ENCODE measurements at places on chromosomes 5 and 9.

DNA sequence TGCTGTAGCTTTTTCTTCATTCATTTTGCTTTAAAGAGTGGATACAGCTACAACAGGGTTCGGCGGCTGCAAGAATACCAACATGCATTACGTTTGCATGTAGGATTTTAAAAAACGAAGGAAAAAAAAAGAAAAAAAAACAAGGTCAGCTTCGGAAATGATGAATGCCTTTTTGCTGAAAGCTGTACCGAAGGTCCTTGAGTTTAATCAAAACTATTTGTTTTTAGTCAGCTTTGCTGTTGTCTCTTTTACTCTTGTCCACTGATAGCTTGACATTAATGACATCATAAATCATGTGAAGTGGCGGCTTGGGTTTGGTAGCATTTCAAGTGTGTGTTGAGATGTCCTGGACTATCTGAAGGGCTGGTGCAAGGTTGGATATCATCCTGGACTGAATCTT lies 779.1 kb downstream of the NR2F1-AS1 start:
- DNase-seq = no peak

- no peak for DNase-seq
These were observed 247.5 kb upstream of the RPS23 start for GRCh38 chr5:82525626-82526025.

GRCh38 chr9:21591221-21592062 lies 109.3 kb upstream of the IFNE start:
- no peak for DNase-seq

- DNase-seq = no peak
These were observed 1.5 kb downstream of the PAPPA start for GRCh38 chr9:116154976-116155697.

DNA sequence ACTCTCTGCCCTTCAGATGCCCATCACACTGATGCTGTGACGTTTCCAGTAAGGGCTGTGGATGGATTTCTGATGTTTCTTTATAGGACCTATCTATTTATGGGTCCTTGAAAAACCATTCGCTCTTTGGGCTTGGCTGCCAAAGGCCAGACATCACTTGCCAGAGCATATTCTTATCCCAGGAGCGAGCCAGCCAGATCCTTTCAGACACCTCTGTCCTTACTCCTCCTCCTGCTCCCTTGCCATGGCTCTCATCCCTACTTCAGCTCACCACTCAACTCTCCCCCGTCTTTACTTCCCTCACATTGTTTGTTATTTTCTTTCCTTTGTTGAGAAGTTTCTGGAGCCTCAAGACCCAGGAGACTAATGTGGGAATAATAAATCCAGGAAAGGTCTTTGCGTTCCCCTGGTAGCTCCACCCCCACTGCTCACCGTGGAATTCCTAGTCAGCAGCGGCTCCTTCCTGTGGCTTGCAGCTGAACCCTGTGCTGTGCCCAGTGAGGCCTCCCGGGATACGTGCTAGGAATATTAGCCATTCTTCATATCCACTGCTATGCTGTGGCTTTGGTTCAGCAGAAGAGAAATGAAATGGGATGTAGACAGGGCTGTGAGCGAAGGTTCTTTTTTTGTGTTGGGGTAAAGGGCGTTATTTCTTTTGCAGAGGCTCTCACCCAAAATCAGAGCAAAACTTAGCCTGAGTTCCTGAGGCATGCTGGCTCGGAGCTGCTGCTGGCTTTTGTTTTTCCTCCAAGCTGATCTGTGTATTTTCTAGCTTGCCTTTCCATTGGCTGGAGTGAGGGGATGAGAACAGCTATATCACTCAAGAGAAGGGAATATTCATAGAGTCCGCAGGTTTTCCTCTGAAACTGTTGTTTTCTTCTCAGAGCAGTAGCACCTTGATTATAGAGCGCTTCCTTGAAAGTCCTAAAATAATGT lies 171.1 kb downstream of the SAXO1 start:
- no peak for DNase-seq

DNA sequence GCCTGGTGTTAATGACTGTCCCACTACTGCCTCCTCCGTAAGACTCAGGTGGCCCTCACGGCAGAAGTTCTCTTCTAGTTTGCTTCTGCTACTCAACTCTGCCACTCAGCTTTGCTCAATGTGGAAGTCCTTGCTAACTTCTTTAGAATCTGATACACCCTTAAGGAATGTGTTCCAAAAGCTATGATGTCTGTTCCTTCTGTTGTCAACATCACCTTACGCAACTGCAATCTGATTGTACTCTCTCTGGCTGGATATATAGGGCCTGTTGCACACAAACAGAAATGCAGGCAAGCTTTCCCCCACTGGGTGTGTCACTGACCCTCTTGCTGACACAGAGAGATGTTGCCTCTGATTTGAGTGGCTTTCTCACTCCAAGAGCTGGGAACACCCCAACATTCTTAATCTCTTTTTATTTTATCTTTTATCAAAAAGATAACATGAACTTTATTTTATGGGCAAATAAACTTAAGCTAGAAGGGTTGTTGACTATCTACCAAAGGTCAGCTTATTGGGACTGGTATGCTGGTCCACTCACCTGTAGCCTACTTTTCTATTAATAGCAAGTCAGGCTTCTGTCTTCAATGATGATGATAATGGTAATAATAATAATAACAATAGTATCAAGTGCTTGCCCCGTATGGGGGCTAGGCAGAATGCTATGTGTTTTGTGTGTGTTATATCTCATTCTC lies 25.2 kb downstream of the TMEM252 start:
- no peak for DNase-seq

DNA sequence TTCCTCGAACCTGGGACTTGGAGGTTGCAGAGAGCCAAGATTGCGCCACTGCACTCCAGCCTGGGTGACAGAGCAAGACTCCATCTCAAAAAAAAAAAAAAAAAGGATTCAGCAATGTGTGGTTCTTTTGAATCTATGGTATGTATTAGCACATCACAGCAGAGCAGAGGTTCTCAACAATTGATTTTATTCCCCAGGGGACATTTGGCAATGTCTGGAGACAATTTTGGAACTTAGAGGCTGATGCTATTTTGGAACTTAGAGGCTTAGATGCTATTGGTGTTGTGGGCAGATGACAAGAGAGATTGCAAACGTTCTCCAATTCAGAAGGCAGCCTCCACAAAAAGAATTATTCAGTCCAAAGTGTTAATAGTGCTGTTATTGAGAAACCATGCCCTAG lies 115.2 kb downstream of the TMC1 start:
- DNase-seq = no peak

DNA sequence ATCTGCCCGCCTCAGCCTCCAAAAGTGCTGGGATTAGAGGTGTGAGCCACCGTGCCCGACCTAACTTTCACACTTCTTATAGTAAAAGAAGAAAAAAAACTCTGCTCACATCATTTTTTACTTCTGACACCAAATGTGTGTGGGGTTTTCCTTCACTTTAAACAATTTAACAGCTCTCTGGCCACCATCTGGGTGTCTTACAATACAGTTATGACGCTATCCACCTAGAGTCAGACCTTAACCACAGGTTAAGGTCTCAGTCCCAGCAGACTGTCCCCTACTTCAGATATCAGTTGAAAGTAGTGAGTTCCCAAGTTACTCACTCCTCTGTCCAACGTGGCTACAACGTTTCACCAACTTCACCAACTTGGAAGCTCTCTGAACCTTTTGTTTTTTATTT lies 15.4 kb upstream of the ATP6V1G1 start:
- no peak for DNase-seq

DNA sequence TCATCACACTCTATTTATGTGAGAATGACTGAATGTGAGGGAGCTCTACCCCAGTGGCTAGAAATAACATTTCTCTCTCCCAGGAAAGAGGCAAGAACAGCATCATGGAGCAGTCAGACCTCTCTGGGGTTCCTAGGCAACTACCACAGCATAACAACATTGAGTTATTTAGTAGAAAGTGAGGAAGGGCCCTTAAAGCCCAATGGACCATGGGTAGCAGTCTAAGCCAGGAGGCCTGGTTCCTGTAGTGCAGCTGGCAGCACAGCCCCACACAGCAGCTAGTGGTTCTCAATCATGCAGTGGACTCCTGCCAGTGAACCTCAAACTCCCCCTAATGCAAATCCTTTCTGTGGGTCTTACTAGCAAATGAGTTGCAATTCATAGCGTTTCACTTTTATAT lies 55.3 kb downstream of the SPEF2 start:
- DNase-seq = no peak

DNA sequence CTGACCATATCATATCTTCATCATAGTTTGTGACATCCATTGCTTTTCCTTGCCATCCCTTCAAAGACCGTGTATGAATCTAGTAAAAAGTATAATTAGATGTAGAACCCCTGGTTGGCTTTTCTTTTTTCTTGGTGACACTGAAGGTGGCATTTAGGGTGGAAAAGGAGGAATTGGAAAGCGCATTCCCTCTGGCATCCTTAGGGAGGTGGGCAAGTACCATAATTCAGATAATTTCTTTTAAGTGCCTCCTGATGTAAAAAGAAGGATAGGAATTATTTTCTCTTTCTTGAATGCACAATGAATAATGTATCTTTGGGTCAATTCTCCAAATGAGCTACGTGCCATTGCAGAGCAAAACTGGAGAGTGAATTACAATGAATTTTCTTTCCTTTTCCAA lies 73.2 kb upstream of the SMARCA2 start:
- DNase-seq = no peak
